ENCODE measurements at places on chromosomes 7 and 10.

DNA sequence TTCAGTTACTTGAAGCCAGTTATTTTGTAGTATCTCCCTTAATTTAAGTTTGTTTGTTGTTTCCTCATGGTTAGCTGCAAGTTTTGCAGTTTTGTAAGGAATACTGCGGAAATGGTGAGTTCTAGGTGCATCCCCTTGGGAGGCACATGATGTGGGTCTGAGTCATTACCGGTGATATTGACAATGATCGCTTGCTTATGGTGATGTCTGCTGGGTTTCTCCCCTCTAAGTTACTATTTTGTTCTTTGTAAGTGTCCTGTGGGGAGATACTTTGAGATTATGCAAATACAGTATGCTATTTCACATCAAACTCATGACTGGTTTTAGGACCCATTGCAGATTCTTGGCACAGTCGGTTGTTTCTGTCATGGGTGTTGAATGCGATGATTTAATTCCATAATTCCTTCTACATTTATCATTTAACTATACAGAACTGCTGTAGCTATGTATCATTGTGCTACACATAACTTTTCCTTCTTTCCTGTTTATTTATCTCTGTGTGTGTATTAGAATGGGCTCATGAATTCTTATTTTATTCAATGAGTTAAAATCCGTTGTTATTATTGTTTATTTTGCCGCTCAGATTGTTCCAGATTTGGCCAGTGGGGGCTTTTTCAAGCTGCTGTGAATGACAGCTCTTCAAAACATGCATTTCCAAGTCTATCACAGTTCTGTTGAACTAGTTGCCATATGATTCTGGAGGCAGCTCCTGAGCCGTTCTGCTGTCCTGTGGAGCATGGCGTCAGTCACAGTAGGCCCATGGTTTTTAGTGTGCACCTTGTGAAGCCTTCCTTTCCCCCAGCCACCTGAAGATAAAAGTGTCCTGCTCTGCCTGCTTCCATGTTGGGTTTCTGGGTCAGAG lies 18.4 kb downstream of the TSPAN14 start:
- DNase-seq: no peak

DNA sequence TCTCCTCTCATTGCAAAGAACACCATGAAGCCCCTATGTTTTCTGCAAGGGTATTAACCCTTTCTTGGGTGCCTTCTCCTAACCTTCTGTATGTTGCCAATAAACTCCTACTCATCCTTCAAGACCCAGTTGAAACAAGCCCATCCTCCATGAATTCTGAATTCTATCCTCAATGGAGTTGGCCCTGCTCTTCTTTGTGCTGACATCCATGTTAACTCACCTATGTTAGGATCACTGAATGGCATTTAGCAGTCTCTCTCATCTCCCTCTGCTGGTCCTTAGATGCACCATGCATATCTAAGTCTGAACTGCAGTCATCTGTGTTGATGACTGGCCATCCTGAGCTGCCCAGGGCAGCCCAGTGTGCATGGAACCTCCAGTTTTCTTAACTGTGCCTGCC lies 129.8 kb downstream of the BUB3 start:
- DNase-seq: no peak

GRCh38 chr7:90768301-90768700 lies 172.2 kb downstream of the CDK14 start:
- no peak for DNase-seq

- no peak for DNase-seq
These were observed 83.6 kb downstream of the KMT2E start for GRCh38 chr7:105097619-105098018.

DNA sequence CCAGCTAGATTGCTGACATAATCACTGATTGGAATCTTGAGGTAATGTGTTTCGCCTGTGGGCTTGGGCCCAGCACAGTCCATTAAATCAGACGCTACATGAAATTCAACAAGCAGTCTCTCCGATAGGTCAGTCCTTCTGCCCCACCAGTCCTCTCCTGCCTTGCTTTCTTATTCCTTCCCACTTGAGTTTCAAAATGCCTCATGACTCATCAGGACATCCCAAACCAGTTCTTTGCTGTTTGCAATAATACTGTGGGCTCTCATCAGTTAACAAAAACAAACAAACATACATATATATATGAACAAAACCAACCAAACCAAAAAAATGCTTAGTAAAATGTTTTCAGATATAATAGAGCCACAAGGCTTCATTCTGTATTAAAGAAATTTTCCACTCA lies 599.0 kb downstream of the SORCS1 start:
- no peak for DNase-seq

GRCh38 chr10:74290708-74291107 lies 139.7 kb downstream of the ADK start:
- no peak for DNase-seq

DNA sequence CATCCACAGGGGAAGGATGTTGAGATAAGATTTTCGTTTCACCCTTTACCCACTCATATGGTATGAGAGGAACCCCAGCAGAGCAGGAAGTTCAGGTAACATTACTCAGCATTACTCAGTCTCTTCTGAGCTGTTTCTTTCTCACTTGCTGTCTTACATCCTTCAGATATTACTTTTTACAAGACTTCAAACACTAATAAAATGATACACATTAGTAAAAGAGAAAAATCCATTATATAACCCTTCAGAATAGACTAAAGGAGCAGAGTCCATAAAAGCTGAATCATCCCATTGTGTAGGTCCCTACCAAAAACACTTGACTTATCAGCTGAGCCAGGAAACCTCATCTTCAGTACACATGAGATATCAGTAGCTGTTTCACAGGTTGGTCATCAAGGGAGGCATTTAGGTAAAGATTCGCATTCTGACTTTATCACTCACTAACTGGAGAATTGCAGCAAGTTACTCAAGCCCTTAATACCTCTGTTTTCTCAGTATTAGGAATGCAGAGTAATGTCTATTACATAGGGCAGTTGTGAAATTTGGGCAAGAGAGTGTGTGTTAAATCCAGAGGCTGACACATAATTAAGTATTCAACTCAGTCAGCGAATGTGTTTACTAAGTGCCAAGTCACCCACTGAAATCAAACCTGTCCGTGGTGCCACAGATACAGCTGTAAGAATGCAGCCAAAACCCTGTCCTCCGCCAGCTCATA lies 44.7 kb downstream of the KLF6 start:
- no peak for DNase-seq

- DNase-seq: no peak
These were observed 296.8 kb upstream of the CACNA2D1 start for GRCh38 chr7:82740246-82740848.

- DNase-seq: no peak
These were observed 14.5 kb upstream of the VCL start for GRCh38 chr10:73983096-73984047.

- no peak for DNase-seq
These were observed 326.5 kb upstream of the AOAH start for GRCh38 chr7:37050801-37051200.

DNA sequence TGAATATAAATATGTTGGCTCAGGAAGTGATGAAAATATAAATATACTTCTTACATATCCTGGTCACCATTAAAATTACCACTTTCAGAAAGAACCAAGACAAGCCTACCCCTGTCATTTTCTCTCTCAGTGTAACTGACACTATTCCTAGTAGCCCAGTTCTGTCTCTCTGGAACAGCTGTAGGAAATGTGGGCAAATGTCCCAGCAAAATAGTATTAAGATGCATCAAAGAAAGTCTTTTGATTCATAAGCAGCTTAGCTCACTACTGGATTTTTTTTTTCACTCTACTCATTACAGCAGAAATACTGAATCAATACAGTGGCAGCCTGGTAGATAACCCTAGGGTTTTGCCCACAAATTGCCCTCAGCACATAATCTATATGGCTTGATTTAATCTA lies 290.9 kb downstream of the DNAJB9 start:
- DNase-seq: no peak

- DNase-seq: no peak
These were observed 195.9 kb upstream of the LYZL2 start for GRCh38 chr10:30825495-30825894.

DNA sequence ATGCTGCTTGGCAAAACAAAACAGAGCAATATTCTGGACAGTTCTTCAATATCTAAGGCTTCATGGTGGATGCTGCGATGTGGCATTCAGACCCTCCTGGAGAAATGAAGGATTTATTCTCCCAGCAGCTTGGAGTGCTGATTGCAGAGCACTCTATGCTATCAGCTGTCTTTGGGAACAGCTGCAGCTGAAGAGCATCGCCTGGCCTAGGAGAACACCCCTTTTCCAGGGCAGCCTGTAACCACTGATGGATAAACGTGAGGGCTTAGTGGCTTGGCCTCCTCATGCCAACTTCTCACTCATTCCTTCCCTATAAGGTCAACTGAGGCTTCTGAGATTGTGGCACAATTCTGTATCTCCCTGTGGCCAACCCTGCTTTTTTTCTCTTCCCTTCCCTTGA lies 638.1 kb upstream of the CNTNAP2 start:
- no peak for DNase-seq

DNA sequence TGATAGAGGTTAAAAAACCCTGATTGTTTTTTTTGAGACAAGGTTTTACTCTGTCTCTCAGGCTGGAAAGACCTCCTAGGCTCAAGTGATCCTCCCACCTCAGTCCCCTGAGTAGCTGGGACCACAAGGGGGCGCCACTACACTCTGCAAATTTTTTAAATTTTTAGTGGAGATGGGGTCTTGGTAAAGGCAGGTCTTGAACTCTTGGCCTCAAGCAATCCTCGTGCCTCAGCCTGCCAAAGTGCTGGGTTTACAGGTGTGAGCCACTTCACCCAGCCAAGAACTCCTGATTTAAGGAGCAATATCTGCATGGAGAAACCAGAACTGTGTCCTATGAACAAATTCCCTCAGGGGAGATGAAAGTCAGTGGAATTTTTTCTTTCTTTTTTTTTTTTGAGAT lies 7.3 kb upstream of the KLHDC10 start:
- DNase-seq: peak; percentile 56

- no peak for DNase-seq
These were observed at the start of gene PKD1L1 for GRCh38 chr7:47948141-47948790. Gene PKD1L1 (minus strand): TSS chr7:47948466. CDS start chr7:47948440, 26 bp downstream.

DNA sequence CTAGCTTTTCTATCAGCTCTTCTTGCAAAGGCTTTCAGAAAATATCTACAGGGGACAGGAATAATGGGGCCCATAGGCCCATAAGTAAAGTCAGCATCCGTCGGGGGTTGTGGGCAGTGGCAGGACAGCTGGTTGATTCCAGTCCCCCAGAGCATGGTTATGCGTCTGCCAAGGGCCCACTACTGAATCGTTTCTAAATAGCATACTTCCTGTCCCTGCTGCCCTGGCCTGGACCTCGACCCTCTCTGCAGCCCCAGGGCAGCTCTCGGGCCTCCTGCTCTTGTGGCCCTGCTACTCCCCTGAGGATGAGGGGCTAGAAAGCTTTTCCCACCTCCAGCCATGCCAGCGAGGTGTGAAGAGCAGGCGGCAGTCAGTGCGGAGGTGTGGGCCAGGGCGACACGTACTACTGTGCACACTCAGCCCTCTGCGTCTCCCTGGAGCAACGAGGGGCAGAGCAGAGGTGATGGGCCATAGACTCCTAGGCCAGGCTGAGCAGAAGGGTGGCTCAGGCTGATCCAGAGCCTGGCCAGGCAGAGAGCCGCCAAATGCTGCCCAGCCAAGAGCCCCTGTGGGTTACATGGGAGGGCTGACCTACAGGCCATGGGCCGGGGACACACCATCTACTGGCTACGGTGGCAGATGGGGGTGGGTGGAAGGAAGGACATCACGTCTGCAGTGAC lies 4.7 kb upstream of the OPN4 start:
- DNase-seq: no peak

DNA sequence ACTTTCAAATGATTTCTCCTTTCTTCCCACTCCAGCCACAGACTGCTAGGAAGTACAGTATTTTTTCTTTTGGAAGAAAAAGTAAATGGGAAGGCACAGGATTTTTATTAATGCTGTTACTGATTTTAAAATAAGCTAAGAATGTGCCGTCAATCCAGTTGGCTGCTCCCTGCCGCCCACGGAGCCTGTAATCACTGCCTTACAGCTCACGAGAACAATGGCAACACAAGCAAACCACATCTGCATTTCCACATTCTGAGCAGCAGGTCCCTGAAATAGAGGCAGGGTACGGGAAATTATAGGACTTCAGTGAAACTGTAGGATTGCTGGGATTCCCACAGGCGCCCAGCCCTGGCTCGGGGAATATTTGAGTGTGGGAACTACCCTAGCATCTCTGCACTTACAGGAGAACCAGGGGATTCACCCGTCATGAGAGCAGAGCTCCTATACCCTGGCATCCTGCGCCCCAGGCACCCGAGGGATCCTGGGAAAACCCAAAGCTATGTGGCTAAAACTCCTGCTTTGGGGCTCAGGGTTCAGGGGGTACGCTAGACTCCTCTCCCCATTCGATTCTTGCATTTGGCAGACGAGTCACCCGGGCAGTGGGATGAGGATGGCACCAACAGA lies 72.9 kb upstream of the TNS3 start:
- DNase-seq: no peak

DNA sequence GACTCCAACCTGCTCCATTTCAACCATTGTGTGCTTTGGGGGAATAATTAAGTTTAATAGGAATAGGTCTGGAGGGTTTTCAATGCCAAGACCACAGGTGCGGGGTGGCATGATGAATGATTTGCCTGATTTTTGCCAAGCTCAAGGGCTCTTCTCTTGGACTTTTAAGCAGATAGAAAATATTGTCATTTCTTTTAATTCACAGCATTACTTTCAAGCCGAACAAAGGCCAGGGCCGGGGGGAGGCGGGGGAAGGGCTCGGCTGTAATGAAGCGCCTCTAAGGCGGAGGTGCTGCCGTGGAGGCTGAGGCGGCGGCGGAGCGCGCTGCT lies 6.5 kb downstream of the PTF1A start:
- DNase-seq: no peak

DNA sequence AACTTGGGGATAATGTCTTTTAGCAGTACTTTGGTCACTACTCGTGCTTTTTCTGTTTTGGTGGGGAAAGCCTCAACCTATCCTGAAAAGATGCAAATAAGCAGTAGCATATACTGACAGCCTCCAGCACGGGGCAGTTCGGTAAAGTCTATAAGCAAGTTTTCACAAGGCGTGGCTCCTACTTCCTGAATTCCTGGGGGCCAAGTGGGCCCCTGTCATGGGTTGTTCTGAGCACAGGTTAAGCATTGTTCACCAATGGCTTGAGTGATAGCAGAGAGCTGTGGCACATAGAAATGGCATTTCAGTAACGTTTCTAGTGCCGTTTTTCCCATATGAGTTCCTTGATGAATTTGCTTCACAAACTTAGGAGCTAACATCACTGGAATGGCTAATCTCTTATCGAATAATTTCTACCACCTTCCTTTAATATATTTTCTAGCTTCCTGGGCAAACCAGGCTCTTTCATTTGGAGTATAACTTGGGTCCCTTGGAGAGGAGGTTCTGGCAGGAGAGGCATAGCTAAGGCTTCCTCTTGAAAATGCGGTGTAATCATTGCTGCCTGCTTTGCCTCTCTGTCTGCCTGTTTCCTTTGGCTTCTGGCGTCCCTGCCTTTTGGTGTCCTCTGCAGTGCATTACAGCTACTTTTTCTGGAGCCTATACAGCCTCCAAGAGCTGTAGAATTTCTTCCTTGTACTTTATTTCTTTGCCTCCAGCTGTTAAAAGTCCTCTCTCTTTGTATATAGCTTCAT lies 11.7 kb upstream of the ZNF239 start:
- no peak for DNase-seq

DNA sequence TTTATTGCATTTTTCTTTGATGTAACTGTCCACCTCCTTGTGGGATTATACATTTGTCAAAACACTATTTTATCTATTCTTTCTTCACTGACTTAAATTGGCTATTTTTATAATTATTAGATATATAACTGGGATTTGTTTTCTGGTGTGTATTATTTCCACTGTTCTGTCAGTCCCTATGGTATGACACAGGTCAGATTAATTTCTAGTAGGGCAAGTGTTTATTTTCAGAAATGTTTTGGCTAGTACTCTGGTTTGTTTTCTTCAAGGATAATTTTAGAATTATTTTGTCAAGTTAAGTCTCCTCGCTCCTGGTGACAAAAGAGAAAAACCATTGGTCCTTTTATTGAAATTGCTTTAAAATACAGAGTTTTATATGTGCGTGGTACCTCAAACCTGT lies 91.3 kb downstream of the MPLKIP start:
- no peak for DNase-seq

Data from stimulated activated CD8-positive, alpha-beta memory T cell treated with anti-CD3 and anti-CD28 coated beads, Interleukin-2, amount 100 ng/mL, for 1 hour (primary cell).